HT1080 (cell line): ENCODE measurements at places on chromosomes 1 and 21. TPM values are rescaled to one million over a fixed set of nuclear protein-coding genes. Genes with fewer than 3 reads are reported as not detected.

Gene FLG2
- total RNA-seq, result not detected in 2 replicates

Gene CRP
- not detected in 2 replicates for total RNA-seq

Gene SPRR4
- total RNA-seq, result not detected in 2 replicates

Gene BSND
- not detected in 2 replicates for total RNA-seq

- no peak for DNase-seq
Observed at GRCh38 chr1:216884614-216885229, 161.5 kb upstream of the ESRRG start.

DNA sequence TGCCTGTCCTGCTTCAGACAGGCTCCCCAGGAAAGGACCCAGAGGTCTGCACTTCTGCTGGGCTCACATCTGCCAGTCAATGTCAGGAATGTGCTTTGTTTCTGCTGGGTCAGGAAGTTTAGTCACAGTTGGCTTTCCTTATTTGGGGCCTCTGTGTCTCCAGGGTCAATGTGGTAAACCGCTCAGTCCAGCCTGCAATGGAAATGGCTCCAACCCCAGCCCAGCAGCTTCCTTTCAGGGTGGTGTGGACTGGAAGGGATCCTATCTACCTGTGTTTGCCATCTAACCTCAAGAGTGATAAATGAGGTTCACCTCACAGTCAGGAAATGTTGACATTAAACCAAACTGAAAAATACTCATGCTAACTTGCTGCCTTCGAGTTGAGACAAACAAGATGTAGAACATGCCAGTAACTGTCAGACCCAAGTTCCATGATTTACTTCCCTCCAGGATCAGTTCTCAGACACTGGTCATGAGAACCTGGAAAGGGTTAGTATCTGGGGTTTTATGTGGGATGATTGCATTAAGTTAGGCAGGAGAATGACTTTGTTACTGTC lies 20.3 kb downstream of the ENO1 start:
- peak; percentile 92 for DNase-seq
